ENCODE measurements at places on chromosomes 1 and 21.

DNA sequence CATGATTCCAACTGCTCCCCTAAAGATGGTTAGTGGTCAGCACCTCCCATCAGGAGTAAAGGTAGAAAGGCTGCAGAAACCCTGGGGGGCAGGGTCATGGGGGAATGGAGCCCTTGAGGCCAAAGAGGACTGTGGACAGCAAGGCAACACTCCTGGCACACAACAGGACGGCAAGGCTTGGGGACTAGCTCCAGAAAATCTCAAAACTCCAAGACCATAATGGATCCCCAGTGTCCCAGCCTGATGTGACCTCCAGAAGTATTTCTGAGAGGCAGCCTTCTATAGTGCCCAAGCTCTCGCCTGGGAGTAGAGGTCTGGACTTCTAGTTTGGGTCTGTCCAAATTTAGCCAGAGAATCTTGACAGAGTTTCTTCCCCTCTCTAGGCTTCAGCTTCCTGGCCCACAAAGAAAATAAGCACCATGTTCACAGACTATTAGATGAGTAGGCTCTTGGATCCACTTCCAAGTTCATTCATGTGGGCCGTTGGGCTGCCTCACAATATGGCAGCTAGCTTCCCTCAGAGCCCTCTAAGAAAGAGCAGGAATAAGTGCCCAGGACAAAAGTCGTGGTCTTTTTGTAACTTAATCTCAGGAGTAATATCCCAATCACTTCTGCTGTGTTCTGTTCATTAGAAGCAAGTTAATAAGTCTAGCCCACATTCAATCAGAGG lies 6.9 kb downstream of the CD2 start:
- no peak for DNase-seq

DNA sequence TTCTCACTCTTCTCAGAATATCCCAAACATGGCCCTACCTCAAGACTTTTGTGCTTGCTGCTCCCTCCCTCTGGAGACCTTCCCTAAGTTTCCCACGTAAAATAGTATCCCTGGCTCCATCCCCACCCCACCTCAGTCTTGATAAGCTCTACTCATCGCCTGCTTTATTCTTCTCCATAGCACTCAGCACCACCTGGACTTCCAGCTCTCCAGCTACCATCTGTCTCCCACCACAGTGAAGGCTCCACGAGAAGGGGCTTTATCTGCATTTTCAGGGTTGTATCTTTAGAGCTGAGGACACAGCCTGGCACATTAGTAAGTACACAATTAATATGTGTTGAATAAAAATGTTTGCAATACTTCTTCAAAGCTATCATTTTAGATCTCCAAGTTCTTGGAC lies 37.8 kb downstream of the MAB21L3 start:
- no peak for DNase-seq

GRCh38 chr1:109635862-109636200 lies 16.2 kb downstream of the AMPD2 start:
- DNase-seq: no peak

DNA sequence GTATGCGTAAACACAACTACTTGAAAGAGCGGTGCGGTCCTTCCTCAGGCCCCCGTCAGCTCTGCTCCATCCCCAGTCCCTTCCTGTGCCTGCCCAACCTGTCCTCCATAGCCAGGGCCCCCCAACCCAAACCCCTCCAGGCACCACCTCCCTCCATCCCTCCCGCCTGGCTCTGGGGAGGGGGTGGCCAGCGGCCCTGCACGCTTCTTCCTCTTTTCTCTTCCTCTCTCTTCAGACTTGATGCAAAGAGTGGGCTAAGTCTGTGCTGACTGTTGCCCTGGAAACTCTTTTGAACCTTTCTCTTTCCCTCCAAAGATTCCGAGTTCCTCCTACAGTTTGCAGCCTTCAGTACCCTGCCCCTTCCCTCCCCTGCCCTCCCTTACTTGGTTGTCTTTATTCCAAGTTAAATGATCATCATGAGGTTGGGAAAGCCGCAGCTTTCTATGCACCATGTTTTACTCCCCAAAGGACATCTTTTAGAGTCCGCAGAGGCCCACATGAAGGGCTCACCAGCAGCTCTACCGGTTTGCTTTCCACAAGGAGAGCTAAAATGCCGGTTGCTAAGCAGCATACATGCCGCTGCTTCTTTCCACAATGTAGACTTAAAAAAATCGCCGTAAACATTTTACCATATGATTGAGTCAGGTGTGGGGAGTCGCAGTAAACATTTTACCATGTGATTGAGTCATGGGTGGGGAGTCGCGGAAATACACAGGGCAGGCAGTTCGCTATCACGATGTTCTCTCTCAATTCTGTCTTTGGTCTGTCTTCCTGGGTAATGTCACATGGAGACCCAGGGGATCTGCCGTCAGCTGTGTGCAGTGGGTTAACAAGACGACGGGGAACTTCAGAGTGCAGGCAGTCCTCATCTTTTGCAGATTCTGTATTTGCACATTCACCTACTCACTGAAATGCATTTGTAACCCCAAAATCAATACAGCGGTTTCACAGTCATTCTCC lies 525.3 kb downstream of the KIF26B start:
- no peak for DNase-seq

DNA sequence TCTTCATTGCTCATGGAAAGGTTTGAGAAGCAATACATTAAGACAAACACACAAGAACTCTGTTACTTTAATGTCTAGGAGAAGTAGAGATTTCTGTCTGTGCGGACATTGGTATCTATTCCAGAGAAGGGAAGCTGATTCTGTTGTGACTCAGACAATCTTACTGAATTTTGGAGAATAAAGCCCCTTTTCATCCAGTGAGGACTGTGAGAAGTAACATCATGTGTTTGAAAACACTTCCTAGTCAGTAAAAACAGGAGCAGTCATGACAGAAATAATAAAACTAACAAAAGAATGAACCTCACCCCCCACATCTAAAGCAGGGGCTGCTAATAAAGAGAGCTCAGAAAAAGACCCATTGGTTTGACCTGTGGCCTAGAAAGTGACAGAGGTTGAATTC lies 46.6 kb downstream of the NEK7 start:
- DNase-seq: no peak

GRCh38 chr1:97745912-97746311 lies 174.9 kb downstream of the DPYD start:
- no peak for DNase-seq

All from activated CD8-positive, alpha-beta memory T cell treated with anti-CD3 and anti-CD28 coated beads for 24 hours (primary cell).